ENCODE measurements at places on chromosomes 11 and 22. TPM values are rescaled to one million over a fixed set of nuclear protein-coding genes. Genes with fewer than 3 reads are reported as not detected.

DNA sequence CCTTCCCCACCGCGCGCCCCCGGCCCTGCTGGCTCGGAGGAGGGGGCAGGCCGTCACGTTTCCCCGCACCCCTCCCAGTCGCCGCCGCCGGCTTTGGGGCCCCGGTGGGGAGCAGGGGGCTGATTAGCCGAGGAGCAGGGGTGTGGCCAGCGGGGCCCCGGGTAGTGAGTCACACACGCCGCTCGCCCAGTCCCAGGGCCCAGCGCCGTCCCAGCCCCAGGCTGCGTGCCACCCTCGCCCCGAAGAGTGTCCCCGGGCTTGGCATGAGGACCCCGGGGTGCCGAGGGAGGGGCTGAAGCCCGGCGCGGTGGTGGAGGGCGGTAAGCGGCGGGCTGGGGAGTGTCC, 34.4 kb downstream of the PRDM11 start:
- H3K27ac ChIP-seq: no peak overlapping the region
- H3K27me3 ChIP-seq: peaks cover 12% of the 10 kb centered on the region
- no peak overlapping the region for H3K4me3 ChIP-seq
- peaks cover 9% of the 10 kb centered on the region for H3K4me1 ChIP-seq

- H3K4me1 ChIP-seq: no peaks in the 10 kb centered on the region
- H3K36me3 ChIP-seq: no peaks in the 10 kb centered on the region
- DNase-seq: no peak
- no peak overlapping the region for H3K27ac ChIP-seq
- no peaks in the 10 kb centered on the region for H3K27me3 ChIP-seq
Measured at GRCh38 chr11:64580412-64580811, 10.6 kb upstream of the SLC22A12 start.

DNA sequence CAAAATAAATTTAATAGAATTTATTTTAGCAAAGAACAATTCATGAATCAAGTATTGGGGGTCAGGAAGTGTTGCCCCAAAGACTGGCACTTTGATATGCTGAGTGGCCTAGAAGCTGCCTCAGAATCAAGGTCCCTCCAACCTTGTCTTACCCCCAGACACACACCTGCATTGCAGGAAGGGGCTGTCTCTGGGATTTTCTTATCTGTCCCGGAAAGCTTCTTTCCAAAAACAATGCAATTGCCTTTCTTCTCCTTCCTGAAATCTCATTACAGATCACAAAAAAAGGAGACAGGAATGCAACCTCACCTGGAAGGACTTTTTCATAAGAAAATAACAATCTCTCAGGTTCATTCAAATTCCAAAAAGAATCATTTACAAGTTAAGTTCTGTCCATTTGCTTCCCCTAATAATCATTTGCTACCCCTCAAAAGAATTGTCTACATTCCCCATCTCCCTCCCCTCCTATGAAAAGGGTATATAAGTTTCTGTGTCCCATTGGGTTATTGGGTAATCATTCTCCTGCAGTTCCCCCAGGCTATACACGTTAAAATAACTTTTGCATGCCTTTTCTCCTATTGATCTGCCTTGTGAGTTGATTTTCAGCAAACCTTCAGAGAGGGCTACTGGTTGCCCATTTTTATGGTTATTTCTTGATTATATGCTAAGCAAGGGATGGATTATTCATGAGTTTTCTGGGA, 21.3 kb downstream of the OR10A6 start:
- no peaks in the 10 kb centered on the region for H3K4me1 ChIP-seq
- no peak overlapping the region for H3K4me3 ChIP-seq
- no peak for DNase-seq
- H3K27me3 ChIP-seq: no peaks in the 10 kb centered on the region
- H3K27ac ChIP-seq: no peak overlapping the region
- no peaks in the 10 kb centered on the region for H3K36me3 ChIP-seq

- no peaks in the 10 kb centered on the region for H3K4me1 ChIP-seq
- H3K27me3 ChIP-seq: no peaks in the 10 kb centered on the region
- no peak for DNase-seq
- no peak overlapping the region for H3K4me3 ChIP-seq
- no peaks in the 10 kb centered on the region for H3K36me3 ChIP-seq
- no peak overlapping the region for H3K27ac ChIP-seq
Measured at GRCh38 chr11:69327741-69328191, 33.8 kb downstream of the MYEOV start.

DNA sequence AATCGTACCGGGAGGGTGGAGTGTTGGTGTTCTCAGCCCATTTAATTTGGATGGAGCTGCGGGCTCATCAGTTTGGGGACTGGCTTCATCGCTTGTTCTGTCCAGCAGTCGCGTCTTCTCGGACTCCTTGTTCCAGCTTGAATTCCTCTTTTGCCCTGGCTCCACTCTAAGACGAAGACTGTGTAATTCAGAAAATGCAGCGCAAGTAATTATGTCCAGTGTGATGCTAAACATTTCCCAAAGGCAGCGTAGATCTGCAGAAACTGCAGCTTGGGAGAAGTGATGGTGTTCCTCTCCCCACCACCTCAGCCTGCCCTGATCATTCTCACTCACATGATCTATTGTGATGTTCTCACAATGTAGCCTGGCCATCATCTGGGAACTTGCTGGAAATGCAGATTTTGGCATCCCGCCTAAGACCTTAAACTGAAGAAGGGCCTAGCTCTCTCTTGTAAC, 666 bp downstream of the SLC25A18 start:
- no peak overlapping the region for H3K27ac ChIP-seq
- H3K4me1 ChIP-seq: no peaks in the 10 kb centered on the region
- no peaks in the 10 kb centered on the region for H3K27me3 ChIP-seq

GRCh38 chr11:47850337-47850736, 2.2 kb upstream of the NUP160 start:
- H3K4me3 ChIP-seq: no peak overlapping the region
- peaks cover 4% of the 10 kb centered on the region for H3K36me3 ChIP-seq
- no peaks in the 10 kb centered on the region for H3K27me3 ChIP-seq
- DNase-seq: peak; percentile 9

Gene TBX1
- total RNA-seq: not detected

GRCh38 chr22:37511395-37512104, 7.7 kb downstream of the CARD10 start:
- no peaks in the 10 kb centered on the region for H3K4me1 ChIP-seq
- no peak for DNase-seq
- no peak overlapping the region for H3K4me3 ChIP-seq
- H3K36me3 ChIP-seq: no peaks in the 10 kb centered on the region
- no peak overlapping the region for H3K27ac ChIP-seq

DNA sequence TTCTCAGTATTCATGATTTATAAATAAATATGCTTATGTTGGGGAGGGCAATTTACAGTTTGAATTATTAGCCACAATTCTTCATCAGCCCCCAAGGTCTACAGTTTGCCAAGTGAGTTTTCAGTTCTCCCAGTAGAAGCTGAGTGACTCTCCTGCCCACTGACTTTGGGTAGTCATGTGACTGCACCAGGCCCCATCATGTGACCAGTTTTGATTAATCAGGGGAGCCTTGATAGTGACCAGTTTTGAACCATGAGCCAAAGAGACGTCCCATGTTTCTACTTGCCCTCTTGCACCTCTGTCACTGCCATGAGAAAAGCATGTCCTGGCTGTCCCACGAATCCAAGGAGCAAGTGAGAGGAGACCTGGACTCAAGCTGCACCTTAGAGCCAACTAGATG, 32.5 kb downstream of the SYN3 start:
- H3K36me3 ChIP-seq: no peaks in the 10 kb centered on the region
- no peaks in the 10 kb centered on the region for H3K4me1 ChIP-seq
- H3K27ac ChIP-seq: no peak overlapping the region
- no peaks in the 10 kb centered on the region for H3K27me3 ChIP-seq
- DNase-seq: no peak

Gene OR52A1
- not detected for total RNA-seq

GRCh38 chr11:122096272-122097112, 19.5 kb downstream of the BLID start:
- H3K4me1 ChIP-seq: peaks cover 5% of the 10 kb centered on the region
- no peak overlapping the region for H3K4me3 ChIP-seq
- H3K27me3 ChIP-seq: no peaks in the 10 kb centered on the region
- H3K27ac ChIP-seq: no peak overlapping the region
- H3K36me3 ChIP-seq: no peaks in the 10 kb centered on the region
- DNase-seq: no peak

Gene SOX10
- total RNA-seq: not detected

- H3K36me3 ChIP-seq: no peaks in the 10 kb centered on the region
- H3K27me3 ChIP-seq: peaks cover 22% of the 10 kb centered on the region
- no peak within 1 kb of the TSS for H3K4me3 ChIP-seq
Measured at GRCh38 chr11:123195188-123196059, at the start of gene CLMP. Gene CLMP (minus strand): TSS chr11:123195248. CDS start chr11:123194940, 308 bp downstream.

All from CD4-positive, alpha-beta memory T cell (primary cell).